Stimulated activated effector memory CD8-positive, alpha-beta T cell treated with anti-CD3 and anti-CD28 coated beads, Interleukin-12 subunit alpha, Interleukin-12 subunit beta, amount 100 ng/mL, for 72 hours (primary cell): ENCODE measurements at places on chromosomes 13 and 19.

DNA sequence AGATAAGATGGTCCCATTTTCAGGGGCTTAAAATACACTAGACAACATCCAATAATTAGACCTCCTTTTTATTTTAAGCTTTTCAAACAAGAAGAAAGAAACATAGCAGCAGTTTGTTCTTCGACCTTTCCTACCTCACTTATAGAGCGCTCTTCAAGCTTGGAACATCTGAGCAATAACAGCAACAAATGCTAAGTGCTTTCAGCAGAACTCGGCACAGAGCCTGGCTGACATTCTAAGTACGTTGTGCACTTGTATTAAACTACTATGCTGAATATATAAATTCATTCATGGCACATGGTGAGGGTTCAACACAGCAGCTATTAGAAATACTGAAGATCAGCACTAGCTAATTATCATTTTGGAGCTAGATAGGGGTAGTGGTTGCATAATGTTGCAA lies 256.1 kb upstream of the MAB21L1 start:
- DNase-seq, result no peak

GRCh38 chr19:27905074-27905473 lies 1307.9 kb downstream of the UQCRFS1 start:
- no peak for DNase-seq

DNA sequence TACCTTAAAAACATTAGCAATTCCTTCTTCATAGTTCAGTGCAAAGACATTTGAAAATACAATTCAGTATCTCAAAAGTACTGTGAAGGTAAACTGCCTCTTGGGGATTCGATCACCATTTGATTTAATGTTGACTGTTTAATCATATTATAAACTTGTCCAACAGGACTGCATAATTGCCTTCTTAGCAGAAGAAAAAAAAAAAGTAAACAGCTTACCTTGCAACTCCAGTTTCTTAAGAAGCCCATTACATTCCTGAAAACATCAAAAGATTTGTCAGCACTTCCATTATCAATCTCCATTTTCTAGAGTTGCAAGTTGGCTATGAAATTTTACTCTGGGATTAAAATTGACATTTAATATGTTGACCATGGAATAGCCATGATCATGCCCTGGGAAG lies 1154.6 kb downstream of the OLFM4 start:
- no peak for DNase-seq

- DNase-seq, result no peak
Observed at GRCh38 chr13:80145171-80145690, 195.7 kb downstream of the SPRY2 start.

GRCh38 chr19:16402041-16402440 lies 69.7 kb downstream of the EPS15L1 start:
- no peak for DNase-seq

GRCh38 chr19:2777952-2778683 lies 5.0 kb downstream of the SGTA start:
- DNase-seq, result no peak

GRCh38 chr13:110965038-110965754 lies 50.3 kb upstream of the ANKRD10 start:
- no peak for DNase-seq

GRCh38 chr13:101514695-101515275 lies 62.3 kb downstream of the ITGBL1 start:
- no peak for DNase-seq

- DNase-seq, result no peak
Observed at GRCh38 chr13:75507027-75508001, 25.3 kb upstream of the TBC1D4 start.

DNA sequence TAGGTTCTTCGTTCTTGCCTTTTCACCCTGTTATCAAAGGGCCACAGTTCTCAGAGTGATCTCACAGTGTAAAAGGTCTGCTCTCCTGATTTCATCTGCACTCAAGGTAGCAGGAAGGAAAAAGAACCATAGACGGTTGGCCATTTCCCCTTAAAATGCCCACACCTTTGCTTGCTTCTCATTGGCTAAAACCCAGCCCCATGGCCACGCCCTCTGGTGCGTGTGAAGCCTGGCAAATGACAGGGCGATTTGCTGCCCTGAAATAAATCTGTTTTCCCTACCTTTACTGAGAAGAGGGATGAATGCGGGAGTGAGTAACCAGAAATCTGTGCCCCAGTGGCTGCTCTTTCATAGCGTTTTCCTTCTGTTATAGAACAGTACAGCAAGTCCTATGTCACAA lies 269.3 kb downstream of the POU4F1 start:
- no peak for DNase-seq

- DNase-seq, result no peak
Observed at GRCh38 chr13:71137101-71137500, 729.9 kb downstream of the DACH1 start.

GRCh38 chr13:53343361-53343744 lies 314.7 kb downstream of the OLFM4 start:
- DNase-seq, result no peak

DNA sequence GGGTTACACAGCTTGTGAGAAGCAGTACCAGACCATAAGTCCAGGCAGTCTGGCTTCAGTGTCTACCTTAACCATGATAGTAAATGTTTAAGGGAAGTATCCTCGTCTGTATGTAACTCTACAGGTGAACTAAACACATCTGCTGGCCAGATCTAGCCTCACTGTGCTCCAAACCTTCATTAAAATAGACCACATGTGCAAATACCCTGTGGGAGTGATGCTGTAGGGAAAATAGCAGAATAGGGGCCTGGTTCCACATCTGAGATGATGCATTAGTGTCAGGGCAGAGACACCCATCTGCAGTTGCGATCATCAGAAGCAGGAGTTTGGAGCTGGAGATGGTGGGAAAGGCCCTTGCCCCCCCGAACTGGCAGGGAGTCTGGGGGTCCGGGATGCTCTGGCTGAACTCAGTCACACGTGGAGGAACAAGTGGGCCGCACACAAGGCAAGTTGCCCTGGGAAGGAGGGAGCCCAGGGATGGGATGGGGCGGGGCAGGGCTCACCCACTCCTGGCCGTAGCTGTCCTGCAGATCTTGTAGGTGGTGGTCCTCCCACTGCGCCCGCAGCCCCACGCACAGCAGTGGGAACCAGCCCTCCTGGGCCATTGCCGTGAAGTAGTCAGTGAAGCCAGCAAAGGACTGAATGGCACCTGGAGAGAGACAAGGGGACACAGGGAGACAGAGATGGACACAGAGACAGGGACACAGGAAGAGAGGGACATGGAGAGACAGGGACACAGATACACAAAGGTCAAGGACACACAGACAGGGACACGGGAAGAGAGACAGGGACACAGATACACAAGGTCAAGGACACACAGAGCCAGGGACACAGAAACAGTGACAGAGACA lies 7.3 kb downstream of the TMEM147 start:
- no peak for DNase-seq

GRCh38 chr19:35419046-35419445 lies 29.0 kb upstream of the FFAR2 start:
- DNase-seq, result no peak

- DNase-seq, result no peak
Observed at GRCh38 chr13:55576389-55576788, 1564.3 kb upstream of the PRR20A start.

GRCh38 chr13:38348861-38349389 lies 726 bp upstream of the UFM1 start:
- peak; percentile 51 for DNase-seq

- no peak for DNase-seq
Observed at GRCh38 chr19:56927294-56927693, 86.8 kb upstream of the PEG3 start.

DNA sequence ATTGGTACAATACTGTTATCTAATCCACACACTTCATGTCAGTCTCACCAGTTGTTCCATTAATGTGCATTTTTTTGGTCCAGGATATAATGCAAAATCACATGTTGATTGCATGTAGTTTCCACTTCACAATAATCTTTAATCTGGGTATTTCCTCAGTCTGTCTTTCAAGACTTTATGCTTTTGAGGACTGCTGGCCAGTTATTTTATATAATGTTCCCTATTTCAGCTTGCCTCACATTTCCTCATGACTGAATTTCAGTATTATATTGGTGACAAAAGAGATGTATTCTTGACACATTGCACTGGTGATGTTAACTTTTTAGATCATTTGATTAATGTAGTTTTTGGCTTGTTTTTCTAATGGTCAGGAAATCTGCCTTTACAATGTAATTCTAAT lies 368.3 kb downstream of the IRS2 start:
- no peak for DNase-seq

GRCh38 chr19:46488551-46488950 lies 7.1 kb downstream of the PNMA8B start:
- DNase-seq, result no peak

DNA sequence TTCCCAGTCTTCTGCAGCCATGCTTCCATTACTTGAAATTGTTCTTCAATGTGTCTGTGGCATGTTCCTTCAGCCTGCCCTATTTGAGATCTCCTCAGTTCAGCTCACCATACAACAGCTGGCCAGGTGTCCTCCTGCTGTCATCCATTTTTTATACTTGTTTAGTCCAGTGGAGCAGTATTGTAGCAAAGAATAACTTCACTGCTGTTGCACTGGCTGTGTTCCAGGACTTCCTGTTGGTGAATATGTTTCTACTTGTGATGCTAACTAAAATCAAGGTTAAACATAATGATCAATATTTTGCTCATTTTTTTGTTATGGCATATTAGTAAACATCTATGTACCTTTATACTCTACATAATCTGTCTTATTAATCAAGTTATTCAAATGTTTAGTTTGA lies 1394.1 kb downstream of the PCDH9 start:
- no peak for DNase-seq

DNA sequence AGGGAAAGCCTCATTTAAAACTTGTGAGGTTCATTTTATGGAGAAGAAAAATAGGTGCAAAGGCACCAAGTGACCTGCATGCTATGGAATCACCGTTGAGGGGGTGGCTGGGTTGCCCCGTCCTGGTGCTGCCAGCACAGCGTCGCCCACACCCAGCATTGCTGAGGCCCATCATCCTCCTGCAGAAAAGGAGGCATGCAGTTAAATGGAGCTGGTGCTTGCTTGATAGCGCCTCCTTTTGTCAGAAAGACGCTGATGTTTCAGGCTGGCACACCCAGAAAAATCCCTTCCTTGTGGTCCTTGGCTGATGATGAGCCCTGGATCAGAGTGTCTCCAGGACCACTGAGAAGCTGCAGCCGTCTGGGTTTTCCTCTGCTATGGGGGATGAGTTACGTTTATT lies 36.9 kb downstream of the DHRS12 start:
- no peak for DNase-seq

DNA sequence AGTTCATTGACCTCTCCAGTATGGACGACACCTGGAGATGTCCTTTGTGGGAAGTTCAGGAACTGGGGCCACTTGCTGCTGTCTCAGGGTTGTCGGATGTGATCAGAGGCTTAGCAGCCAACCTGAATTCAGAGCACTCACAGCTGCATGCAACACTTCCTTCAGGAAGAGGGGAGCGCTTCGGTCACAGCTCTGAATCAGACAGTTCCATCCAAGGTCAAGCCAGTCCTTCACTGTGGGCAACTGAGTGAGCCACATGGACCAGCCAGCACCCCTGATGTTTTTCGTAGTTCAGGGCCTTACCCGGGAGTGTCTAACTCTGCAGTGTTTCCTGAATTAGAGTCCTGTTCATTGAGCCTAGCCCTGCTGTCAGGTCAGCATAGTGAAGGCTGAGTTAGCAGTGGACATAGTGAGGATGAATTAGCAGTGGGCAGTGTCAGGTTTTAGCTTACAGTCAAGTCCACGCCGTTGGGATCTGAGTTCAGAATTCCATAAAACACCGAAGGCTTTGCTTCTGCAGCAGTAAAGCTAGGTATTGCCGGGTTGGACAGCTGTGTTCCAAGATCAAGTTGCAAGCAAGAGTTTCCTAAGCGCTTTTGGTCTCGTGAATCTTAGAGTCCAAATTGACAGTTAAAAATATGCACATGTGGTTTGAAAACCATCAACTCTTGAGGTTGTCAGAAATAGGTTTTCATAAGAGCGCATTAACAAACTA lies 5.1 kb downstream of the ZNF555 start:
- DNase-seq, result no peak

DNA sequence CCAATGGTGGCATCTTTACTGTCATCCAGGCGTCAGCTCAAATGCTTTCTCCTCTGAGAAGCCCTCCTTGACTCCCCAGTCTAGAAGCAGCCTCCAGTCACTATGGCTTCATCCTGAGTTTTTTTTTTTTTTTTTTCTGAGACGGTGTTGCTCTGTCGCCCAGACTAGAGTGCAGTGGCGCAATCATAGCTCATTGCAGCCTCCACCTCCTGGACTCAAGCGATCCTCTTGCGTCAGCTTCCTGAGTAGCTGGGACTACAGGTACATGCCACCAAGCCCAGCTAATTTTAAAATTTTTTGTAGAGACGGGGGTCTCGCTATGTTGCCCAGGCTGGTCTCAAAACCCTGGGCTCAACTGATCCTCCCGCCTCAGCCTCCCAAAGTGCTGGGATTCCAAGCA lies 4.2 kb downstream of the NRTN start:
- no peak for DNase-seq

DNA sequence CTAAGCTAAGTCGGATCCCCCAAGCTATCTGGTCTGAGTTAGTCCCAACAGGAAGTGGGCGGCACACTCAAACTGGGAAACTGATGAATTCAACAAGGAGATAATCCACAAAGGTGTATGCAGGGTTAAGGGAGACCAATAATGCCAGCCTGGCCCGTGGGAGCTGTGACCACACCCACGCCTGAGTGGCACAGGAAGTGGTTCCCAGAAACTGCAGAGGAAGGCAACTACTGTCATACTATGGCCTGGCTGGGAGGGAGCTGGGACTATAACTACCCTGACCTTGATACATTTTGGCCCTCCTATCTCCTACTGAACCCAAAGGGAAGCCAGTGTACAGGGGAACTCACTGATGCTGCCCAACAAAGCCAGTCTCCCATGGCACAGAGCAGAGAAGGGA lies 85.5 kb upstream of the TDRD3 start:
- DNase-seq, result no peak

- no peak for DNase-seq
Observed at GRCh38 chr13:61913183-61913582, 497.5 kb upstream of the PCDH20 start.

DNA sequence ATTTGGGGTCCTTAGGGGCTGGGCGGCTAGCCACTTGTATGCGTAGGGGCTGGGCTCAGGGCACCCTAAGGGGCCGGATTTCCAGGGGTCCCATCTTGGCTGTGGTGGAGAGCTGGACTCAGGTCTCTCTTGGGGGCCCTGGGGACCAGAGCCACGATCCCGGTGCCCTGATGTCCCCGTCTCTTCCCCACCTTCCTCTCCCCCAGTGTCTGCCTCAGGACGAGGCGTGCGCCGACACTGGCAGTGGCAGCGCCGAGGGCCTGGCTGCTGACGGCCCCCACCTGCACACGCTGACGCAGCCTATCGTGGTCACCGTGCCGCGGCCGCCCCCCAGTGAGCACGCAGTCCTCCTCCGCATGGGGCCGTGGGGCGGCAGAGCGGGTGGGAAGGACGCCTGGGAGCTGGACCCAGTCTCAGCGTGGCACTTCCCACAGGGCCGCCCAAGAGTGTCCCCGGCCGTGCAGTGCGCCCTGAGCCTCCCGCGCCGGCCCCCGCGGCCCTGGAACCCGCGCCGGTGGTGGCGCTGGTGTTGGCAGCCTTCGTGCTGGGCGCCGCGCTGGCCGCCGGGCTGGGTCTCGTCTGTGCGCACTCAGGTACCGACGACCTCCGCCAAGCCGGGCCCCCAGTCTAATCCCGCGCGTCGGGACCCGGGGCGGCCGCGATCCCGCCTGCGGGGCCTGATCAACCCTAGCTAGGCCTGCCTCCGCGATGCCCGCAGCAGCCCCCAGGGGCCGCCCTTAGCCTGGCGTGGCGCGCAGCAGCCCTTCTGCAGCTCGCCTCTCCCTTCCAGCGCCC lies 2.7 kb upstream of the SNAPC2 start:
- DNase-seq, result peak; percentile 79
